ENCODE measurements at places on chromosomes 16 and 17.

DNA sequence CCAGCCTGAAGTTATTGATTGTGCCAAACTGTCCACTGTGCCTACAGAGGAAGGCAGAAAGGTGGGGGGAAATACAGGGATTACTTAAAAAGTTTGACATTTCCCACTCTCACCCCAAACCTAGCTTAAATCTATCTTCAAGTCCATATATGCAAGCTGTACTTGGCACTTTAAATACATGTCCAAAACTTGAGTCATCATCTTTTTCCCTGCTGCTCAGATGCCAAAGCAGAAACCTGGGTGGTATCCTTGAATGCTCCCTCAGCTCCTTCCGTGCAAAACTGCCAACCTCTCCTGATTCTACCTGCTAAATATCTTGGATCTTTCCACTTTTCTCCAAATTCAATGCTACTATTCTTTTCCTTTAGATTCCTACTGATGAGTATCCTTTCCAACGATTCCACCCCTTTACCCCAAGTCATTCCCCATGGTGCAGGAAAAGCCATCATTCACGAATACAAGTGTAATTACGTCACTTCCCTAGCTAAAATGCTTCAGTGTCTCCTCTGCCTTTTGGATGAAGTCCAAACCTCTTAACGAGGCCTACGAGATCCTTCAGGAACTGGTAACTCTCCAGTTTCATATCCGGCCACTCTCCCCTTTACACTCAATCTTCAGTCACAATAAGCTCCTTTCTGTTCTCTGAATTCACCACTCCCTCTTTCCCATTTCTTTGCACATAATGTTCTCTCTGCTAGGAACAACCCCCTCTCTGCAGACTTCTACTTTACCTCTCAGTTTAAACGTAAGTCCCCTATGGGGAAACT is 9.3 kb downstream of the BECN1 start:
- DNase-seq, result peak; percentile 82

DNA sequence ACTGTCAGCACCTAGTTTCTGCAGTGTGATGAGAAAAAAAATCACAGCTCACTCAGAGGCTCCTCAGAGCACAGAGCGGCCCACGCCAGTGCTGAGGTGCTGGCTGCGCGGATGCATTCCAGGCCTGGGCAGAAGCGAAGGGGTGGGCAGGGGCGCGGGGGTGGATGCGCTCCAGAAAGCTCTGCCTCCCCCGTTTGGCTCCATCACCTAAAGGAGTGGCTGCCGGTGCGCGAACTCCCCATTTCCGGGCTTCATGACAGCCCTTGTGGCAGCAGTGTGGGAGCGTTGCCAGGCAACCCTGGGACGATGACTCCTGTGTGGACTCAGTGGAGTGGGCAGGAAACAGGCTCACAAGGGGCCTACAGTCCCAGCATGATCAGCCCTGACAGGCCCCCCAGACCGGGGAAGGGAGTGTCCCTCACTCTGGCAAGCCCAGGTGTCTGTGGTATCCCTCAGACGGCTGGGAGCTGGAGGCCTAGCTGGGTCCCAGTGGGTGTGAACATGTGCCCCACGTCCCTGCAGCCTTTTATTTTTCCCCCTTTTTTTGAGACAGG is 32.8 kb upstream of the NUDT16L1 start:
- DNase-seq, result peak; percentile 25

GRCh38 chr17:35555691-35556090 is 4.9 kb downstream of the SLFN14 start:
- DNase-seq, result no peak

DNA sequence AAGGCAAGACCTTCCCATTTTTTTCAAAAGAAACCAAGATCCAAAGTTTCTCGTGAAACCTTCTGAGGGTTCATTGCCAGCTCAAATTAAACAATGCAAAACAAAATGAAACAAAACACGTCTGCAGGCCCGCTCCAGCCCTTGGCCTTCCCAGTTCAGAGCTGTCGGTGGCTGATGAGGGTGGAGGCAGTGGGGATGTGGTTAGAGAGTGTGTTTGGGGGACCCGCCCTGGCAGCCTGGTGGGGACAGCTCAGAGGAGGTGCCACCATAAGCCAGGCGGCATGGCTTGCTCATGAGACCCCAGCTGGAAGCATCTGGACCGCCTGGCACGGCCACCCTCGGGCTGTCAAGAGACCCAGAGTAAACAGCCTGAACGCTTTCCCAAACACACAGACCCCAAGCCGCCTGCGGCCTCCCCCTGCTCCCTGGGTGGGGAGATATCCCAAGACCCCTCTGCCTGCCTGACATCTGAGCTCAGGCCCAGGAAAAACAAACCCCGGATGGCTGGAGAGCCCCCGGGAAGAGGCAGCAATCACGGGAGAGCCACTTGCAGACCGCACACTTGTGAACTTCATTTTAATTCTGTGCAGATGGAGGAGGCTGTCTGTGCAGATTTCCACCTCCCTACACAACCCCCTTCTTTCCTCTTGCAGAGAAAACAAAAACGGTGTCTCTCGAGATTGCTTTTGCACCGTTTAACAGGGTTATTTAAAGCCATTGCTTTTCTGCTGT is 35.4 kb upstream of the LITAF start:
- DNase-seq, result peak; percentile 60

DNA sequence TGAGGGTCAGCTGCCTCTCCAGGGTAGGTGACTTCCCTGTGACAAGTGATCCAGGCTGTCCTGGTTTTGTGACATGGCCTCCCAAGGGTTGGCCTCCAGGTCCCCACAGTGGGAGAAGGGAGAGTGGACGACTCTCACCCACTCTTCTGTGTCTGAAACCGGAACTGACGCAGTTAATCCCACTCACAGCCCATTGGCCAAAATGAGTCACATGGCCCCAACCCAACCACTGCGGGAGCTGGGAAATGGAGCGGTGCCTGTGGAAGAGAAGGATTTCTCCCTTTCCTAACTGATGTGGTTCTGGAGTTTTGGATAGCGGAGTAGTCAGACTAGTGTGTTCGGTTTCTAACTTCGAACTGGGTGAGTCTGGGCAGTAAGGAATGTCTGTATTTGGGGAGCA is 79.4 kb downstream of the ABCC6 start:
- DNase-seq, result no peak

GRCh38 chr17:9343516-9343915 is 232.1 kb downstream of the STX8 start:
- DNase-seq, result no peak

Measured in fibroblast of the aortic adventitia (primary cell).